Effector memory CD4-positive, alpha-beta T cell (primary cell): ENCODE measurements at places on chromosomes 5 and 9.

DNA sequence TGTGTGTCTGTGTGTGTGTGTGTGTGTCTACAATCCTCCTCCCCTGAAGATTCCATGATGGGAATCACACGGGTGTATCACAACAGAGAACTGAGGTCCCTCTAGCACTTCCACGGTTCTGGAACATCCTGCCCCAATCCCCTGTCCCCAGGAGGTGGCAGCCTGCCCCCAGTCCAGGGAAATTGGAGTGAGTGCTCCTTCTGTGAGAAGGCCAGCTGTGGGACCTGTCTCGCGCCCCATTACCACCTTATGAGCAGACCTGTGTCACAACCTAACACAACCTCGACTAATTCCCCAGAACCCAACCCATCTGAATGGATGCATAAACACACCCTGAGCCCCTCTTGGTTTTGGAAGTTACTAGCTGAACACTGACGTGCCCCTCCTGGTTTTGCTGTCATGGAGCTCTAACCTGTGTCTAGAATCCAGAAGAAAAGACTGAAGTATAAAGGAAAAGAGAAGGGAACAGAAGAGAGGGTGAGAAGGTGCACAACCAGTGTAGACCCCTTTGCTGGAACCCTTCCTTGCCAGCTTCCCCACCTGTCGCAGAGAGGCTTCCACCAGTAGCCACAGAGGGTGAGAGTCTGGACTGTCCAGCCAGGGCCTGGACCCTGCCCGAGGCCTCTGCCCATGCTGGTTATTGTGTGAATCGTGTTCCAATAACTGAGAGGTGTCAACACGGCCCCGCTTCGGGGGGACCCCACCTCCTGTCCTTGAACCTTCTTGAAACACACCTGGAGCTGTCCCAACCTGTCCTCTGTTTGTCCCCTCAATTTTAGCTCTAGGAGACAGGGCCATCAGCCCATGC is 3.4 kb downstream of the BTNL9 start:
- DNase-seq: no peak

DNA sequence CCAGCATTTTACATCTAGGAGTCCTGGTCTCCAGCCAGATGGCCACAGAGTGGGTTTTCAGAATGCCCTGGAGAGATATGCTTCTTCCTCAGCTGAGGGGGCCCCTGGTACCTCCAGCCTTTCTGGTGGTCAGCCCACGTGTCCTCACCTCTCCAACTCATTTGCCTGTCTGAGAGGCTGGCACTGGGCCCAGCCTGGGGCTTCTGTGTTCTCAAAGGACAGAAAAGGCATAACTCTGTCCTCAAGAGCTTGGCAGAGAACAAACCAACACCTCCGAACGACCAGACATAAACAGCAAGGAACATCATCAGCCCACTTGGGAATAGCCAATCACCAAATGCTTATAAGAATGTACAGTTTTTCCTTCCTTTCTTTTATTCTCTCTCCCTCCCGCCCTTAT is 17.1 kb downstream of the ENG start:
- no peak for DNase-seq

- no peak for DNase-seq
Measured at GRCh38 chr9:34653151-34654072, 1.4 kb downstream of the IL11RA start.

DNA sequence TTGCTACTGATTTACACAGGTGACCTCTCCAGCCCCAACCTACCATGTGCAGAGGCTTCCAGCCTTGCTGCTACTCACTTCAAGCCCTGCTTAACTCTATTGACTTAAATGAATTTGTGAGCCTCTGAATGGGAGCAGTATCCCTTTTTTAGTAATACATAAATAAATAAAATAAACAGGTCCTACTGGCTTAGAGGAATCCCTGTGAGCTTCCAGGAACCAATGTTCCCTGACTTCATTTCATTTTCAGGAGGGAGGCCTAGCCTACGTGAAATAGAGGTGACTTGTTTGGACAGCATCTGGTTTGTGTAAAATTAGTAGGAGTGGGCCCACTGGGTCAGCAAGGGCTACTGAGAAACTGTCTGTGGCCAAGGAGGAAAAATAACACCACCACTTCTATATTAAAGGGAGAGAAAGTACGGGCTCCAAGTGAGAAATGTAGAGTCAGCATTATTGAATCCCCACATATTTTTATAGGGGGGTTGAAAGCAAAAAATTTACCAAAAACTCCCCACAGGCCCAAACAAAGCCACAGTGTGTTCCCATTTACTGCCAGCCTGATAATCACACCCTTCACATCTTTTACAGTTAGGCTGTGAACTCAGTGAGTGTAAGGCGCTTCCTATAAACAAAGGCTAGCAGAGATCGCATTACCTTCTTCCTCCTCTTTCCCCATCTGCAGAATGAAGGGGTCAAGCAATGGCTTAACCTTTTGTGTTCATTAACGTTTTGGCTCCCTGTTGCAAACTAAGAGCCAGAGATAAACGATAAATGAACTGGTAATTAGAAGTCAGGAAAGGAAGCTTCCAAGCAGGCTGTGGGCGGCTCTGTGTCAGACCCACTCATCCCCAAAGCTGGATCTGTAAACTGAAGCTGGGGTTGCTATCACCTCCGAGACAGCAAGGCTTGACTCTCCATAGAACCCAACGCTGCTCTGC is 138.8 kb upstream of the LIFR start:
- no peak for DNase-seq

GRCh38 chr5:1919750-1920149 is 37.0 kb upstream of the IRX4 start:
- no peak for DNase-seq

DNA sequence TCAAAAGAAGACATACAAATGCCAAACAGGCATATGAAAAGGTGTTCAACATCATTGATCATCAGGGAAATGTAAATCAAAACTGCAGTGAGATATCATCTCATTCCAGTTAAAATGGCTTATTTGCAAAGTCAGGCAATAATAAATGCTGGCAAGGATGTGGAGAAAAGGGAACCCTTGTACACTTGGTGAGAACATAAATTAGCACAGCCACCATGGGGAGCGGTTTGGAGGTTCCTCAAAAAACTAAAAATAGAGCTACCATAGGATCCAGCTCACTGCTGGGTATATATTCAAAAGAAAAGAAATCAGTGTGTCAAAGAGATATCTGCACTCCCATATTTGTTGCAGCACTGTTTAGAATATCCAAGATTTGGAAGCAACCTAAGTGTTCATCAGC is 50.3 kb downstream of the AP3S1 start:
- no peak for DNase-seq

DNA sequence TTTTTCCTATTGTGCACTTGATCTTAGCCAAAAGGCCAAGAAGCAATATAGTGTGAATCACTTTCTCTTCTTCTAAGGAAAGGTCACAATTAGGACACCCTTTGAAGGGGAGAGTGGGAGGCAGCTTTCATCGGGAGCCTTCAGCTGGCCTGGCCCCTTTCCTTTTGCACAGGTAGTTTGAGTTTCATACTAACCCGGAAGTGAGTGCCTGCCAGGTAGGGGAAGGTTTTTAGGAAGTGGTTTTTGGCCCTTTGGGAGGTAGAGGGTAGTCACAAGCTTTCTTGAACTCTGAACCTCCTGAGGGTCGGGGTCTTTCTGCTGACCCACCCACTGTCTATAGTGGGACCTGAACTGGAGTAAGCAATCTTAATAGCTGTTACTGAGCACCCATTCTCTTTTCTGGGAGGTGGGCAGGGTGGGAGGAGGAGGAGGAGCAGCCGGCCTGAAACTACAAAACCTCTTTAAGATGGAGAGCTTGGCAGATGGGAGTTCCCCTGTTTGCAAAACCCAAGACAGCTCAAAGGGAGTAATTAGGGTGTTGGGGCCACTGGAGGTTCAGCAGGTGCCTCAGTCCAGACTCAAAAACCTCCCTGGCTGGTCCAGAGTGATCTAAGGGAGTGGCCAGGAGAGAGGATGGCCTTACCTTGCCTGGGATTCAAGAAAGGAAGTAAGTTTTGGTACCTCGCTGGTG is 6.0 kb downstream of the LARP1 start:
- DNase-seq: no peak

DNA sequence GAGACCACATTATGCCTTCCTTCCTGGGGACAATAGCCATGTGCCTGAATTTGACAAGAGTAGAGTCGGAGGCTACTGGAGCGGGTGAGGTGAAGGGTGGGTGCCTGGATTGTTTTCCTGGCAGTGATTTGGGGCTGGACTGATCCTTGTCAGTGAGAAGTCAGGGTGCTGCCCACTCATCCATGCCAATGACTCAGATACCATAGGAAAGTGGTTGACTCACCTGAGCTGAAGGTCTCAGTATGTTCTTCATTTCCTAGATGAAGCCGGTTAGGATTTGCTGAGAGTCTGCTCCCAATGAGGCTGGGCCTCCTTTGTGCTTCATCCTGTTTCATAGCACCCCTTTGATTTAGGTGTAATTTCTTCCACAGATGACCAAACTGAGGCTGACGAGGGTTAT is 366.0 kb downstream of the KDM4C start:
- no peak for DNase-seq

- DNase-seq: no peak
Measured at GRCh38 chr5:12017007-12017406, 112.8 kb upstream of the CTNND2 start.

DNA sequence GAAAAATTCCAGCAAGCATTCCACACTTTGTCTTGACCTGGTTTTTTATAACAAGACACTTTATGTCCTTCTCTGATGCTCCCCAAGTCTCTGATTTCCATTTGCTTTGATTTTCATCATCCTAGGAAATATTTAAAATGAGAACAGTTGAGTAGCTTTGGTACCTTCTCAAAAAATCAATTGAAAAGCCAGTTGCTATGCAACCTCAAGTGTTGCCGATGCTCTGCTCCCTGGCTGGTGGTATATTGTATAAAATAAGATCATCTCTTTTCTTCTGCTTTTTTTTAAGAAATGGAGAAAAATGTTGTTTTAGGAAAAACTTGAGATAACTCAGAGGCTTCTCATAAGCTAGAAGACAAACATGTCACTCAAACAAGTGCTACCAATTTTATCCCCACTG is 109.7 kb downstream of the ZNF354C start:
- DNase-seq: no peak

- no peak for DNase-seq
Measured at GRCh38 chr9:137074657-137075274, 2.6 kb upstream of the UAP1L1 start.

DNA sequence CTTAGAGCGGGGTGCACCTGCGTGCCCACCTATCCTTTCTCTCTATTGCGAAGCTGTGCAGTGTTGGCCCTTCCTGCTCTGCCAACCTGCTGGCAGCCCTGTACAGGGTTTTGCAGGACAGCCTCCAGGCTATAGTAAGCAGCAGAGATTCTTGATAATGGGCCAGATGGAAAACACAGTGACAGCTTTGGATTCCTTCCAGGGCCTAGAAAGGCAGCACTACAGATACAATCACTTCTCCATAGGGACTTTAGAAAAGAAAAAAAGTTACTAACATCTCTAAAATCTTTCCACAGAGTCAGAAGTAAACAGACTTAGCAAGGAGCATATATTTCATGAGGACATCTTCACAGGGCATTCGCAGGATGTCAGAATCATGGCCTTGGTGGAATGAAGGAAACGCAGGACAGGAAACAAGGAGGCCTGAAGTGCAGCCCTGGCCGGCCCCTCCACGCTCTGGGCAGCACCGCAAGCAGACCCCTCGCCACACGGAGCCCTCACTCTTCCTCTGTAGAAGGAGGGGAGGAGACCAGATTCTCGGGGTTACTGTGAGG is 172.1 kb upstream of the GAS1 start:
- DNase-seq: no peak

DNA sequence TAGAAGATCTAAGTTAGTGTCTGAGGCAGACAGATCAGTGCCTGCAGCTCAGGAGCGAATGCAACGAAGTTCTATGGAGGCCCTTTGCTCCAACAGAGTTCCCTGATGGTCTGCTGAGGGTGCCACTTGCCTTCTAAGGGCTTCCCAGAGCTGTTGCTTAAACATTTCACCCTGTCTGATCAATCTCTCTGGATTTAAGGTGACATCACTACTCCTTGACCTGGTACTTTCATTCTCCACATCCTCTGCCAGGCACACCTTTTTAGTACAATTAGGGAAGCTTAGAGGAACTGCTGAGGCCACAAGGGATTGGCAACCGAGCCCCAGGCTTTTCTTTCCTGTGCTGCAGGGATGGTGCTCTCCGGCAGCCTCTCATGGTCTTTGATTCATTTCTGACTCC is 94.2 kb upstream of the IFNK start:
- no peak for DNase-seq

GRCh38 chr5:121027636-121028035 is 563.5 kb downstream of the PRR16 start:
- no peak for DNase-seq
